ENCODE measurements at places on chromosomes 1 and 21. TPM values are rescaled to one million over a fixed set of nuclear protein-coding genes. Genes with fewer than 3 reads are reported as not detected.

OR2T1 gene
- not detected for polyA plus RNA-seq

EPS15 gene
- polyA plus RNA-seq, result 9.1 TPM

UBE4B gene
- polyA plus RNA-seq, result 13.2 TPM

GRCh38 chr1:65525266-65526048 is 105.0 kb downstream of the LEPR start:
- DNase-seq, result no peak

DNA sequence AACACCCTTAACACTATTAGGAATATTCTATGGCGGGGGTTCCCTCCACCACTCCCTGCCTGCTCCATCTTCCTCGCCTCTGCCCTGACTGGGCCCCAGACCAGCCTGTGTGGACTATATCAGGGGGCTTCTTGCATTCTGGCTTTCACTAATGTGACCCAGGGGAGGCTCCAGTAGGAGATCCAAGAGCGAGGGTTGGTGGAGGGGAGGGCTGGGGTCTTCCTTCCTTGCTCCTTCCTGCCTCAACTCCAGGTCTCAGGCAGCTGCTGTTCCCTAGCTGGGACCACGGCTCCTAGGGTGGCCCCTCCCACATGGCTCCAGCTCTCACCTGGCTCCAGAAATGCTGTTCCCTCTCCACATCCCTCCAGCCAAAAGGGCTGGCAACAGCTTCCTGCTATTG is 257.4 kb downstream of the MATN1 start:
- no peak for DNase-seq

DNA sequence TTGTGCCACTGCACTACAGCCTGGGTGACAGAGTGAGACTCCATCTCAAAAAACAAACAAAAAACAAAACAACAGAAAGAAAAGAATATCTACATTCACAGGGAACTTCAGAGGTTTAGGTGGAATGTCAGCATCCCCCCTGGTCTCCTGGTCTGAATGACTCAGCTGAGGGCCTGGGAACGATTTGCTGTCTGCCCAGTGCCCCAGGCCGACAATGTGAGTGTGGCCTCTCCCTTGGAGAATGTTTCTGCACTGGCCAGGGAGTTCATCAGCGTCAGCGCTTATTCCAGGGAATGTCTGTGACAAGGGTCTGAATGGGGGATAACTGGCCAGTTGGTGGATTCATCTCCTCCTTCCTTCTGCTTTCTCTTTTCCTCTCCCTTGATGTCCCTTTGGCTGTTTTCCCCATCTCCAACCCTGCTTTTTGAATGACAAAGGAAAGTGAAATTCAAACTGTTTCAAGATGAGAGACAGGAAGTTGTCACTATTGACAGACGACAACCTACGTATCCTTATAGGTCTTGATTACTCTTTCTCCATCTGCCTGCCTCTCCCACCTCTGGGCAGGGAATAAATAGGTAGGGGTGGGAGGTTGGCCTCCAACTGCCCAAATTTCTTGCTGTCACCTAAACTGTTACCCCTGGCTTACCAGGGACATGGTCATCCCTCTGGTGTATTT is 213.1 kb downstream of the HHAT start:
- no peak for DNase-seq

DNA sequence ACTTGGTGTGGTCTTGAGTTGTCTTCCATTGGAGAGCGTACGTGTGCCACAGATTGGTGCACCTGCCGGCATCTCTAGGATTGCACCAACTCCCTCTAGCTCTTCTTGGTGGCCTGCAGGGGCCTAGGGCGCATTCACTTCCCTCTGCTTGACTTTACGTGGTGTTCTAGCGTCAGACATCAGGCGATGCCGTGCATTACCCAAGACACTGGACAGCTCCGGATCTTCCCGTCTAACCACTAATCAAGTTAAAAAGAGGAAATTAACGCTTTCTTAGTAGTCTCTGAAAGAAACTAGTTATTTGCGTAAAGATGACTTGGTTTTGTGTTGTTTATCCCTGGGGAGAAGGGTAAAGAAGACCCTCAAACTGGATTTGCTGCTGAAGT is 510 bp upstream of the IL10RB start:
- peak; percentile 37 for DNase-seq

GRCh38 chr21:38950435-38951094 is 144.8 kb downstream of the ETS2 start:
- DNase-seq, result peak; percentile 69

- DNase-seq, result no peak
These were observed 655 bp upstream of the KIRREL1 start for GRCh38 chr1:157992833-157993146.

KPRP gene
- 0.43 TPM for polyA plus RNA-seq

CORT gene
- polyA plus RNA-seq, result 0.11 TPM

- no peak for DNase-seq
These were observed 442.0 kb upstream of the RUNX1 start for GRCh38 chr21:35491114-35491513.

DNA sequence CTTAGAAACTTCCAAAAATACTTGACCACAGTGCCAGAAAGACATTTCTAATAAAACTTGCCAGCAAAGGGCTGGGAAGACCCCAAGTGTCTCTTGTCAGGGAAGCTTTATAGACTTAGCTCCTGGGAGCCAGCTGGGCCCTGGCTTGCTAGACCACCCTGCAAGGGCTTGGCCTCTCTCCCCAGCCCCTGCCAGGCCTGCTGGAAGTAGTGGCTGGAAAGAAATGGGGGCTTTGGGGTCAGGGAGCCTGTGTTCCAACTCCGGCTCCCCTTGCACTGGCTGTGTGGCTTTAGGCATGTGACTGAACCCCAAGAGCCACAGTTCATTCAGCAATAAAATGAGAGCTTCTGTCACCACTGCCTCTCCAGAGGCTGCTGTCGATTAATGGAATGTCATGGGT is 31.1 kb downstream of the H3-3A start:
- DNase-seq, result no peak

DNA sequence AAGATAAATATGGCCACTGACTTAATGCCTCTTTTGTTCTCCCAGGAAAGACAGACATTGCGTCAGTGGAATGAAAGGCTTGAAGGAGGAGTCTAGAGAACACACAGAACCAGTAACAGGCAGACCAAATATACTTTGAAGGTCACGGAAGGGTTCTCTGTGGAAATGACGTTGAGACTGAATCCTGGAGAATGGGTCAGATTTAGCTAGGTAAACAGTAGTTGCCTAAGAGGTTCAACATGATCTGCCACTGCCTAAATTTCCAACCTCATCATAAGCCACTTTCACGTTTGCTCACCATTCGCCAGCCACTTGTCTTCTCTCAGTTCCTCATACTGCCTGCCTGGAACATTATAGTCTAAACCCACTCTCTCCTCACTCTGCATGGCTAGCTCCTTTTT is 20.5 kb downstream of the PLA2G4A start:
- no peak for DNase-seq

KRTAP7-1 gene
- polyA plus RNA-seq, result not detected

GRCh38 chr1:22814176-22815042 is 103.8 kb downstream of the EPHB2 start:
- no peak for DNase-seq

C1orf185 gene
- not detected for polyA plus RNA-seq

DNA sequence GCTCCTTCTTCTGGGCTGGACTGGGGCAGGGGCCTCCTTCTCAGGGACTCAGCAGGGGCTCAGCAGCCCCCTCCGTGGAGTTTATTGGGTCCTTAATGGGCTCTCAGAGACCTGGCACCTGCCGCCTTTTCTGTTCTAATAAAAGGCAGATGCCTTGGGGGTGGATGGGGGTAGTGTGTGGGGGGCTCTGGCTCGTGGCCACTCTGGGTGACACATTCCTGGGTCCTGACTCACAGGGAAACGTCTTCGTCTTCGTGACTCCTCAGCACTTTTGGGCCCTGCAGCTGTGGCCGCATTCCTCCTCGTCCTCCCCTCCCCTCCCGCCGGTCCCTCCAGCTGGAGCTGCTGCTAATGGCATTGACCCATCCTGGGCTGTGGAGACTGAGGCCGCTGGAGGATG is 107.8 kb upstream of the WNT4 start:
- DNase-seq, result no peak

- DNase-seq, result no peak
These were observed 61.3 kb downstream of the ITGB3BP start for GRCh38 chr1:63461661-63462230.

- peak; percentile 4 for DNase-seq
These were observed 73.4 kb downstream of the PLPPR5 start for GRCh38 chr1:98931128-98931835.

TRIM67 gene
- not detected for polyA plus RNA-seq

GBP7 gene
- not detected for polyA plus RNA-seq

GRCh38 chr1:17559615-17560419 is 20.3 kb downstream of the ARHGEF10L start:
- DNase-seq, result peak; percentile 59

DNA sequence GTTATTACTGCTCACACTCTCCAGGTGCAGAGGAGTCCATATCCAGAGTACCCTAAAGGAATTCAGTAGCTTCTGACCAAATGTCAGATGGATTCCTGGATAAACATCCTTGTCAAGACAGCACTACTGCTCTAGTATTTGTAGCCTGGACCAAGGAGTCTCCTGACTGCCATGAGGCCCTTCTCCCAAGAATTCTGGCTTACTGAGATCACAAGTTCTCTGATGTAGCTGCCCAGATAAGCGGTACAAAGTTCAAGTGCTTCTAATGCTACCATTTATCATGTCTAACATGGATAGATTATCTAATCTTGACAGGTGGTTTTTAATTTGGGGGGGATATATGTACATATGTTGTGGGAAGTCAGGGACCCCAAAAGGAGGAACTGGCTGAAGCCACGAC is 196.6 kb upstream of the HMCN1 start:
- DNase-seq, result no peak

DNA sequence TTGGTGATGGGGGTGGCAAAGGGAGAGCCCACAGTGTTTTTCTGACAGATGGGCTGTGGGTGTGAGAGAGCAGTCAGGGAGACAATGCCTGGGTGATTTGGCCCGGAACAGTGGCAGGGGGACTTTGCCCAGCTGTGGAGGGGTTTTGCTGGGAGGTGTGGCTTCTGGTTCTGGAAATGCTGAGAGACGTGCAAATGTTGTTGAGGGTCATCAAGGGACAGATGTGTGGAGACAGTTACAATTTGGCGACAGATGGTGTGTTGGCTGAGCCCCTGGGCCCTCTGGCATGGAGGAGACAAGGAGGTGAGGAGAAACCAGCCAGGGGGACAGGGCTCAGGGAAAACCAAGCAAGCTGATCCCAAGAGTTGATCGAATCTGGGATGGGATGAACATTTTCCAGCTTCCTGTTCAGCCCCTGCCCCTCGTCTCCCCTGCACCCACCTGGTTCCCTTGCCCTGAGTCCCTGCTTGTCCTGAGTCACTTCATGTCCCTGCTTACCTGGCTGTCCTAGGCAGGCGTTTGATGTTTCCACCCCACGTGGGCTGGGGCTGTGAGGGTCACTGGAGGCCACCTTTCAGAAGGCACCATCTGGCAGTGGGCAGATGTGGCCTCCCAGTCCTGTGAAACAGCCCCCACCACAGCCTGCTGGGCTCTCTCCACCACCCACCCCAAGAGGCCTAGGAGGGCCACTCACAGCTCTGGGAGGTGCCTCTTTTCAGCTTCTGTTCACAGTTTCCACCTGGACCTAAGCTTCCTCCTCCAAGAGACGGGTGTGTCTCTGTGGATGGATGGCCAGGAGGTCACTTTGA is 15.8 kb upstream of the ZNF678 start:
- no peak for DNase-seq

DNA sequence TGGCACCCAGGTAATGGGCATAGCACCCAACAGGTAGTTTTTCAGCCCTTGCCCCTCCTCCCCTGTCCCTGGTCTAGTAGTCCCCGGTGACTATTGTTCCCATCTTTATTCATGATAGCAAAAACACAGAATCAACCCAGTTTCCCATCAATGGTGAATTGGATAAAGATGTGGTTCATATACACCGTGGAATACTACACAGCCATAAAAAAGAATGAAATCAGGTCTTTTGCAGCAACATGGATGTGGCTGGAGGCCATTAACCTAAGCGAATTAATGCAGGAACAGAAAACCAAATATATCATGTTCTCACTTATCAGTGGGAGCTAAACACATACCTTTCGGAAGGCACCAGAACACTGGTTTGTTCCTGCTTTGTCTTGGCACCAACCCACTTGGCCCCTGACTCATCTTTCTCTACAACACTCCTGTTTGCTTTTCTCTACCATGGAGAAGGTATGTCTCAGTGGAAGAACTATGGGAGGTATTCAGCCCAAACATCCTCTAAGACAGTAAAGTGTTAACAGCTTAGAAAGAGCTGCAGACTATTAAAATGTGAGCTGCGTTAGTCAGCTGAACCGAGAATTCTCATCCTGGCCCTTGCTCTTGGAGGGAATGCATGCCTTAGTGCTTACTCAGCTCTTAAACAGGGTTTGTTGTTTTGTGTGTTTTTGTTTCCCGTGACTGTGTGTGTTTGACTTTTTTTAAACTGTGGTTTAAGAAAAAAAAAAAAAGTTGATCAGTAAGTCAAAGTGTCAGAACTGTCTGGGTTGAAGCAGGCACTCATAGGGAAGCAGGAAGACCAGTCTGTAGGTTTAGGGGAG is 203.0 kb downstream of the TOMM20 start:
- DNase-seq, result peak; percentile 100

DNA sequence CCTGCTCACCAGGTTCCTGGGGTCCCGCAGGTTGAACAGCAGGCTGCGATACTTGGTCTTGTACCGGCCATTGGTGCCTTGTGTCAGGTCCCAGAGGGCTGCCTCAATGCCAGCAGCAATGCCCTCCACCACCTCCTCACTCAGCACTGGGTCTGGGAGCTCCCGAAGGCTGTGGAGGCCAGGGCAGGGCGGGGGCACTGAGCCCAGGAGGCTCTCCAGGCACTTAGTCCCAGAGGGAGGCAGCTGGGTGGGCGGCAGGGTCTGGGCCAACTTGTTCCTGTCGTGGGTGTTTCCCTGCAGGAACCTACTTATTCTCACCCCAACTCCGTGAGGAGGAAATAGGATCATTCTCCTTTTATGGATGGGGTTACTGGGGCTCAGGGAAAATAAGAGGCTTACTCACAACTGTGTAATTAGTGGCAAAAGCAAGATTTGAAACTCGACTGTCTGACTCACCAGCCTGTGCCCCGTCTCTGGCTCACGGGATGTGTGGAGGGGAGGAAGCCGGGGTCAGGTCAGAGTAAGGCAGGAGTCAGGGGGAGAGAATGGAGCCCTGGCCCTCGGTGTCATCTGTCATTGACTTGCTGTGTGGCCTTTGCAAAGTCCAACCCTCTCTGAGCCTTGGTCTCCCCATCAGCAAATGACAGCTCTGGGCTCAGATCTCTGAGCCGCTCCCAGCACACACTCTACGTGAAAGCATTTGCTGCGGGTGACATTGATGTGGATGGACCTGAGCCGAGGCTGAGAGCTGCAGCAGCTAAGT is 17.2 kb downstream of the SPOCD1 start:
- peak; percentile 65 for DNase-seq

GRCh38 chr1:171983584-171983983 is 142.3 kb downstream of the DNM3 start:
- no peak for DNase-seq

DNA sequence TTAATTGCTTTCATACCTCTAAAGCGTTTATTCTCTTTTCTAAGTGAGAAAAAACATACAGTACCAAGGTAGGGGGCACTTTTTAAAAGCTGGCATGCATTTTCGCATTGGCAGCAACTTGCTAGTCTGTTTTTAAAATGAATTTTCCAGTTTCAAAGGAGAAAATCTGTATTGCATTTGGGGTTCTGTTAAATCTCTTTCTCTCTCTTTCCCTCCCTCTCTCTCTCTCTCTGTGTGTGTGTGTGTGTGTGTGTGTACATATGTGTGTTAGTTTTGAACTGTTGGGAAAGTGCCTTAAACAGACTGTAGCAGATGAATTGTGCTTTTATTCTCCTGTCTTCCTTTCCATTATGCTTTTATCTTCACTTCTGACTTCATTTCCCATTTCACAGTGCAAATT is 7.3 kb downstream of the NIBAN1 start:
- DNase-seq, result no peak

ZNF593 gene
- 89.8 TPM for polyA plus RNA-seq

GRCh38 chr1:85321237-85321964 is 45.0 kb upstream of the BCL10 start:
- peak; percentile 80 for DNase-seq

GRCh38 chr1:7827126-7827955 is 25.5 kb downstream of the UTS2 start:
- no peak for DNase-seq
